ENCODE measurements at places on chromosomes 3 and 15. TPM values are rescaled to one million over a fixed set of nuclear protein-coding genes. Genes with fewer than 3 reads are reported as not detected.

DNA sequence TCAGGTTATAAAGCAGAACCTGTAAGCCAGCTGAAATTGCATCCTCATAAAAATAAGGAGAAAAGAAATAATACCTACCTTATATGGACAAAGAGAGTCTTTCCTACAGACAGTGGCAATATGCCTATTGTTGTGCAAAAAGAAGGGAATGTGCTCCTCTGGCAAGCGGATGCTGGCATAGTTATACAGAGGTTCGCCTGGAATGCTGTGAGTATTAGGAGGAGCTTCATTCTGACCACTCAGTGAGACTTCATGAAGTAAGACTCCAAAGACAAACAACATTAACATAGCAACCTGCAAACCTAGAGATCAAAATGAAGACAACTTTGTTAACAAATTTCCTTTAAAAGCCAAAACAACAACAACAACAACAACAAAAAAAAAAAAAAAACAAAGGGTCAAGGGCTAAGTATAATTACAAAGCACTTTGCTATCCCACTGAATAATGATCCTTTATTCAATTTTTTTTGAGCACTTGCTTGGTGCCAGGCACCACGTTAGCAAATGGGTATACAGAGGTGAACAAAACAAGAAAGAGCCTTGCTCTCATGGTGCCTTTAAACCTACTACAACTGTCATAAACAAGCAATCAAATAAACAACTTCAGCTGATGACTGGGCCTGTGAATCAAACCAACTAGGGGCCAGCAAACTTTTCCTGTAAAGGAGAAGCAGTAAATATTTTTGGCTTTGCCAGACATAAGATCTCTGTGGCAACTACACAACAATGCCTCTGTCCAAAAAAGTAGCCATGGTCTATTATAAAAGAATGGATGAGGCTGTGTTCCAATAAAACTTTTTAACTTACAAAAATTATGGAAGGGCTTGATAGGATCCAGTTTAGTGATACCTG, 3.7 kb downstream of the EOGT start:
- no peak for DNase-seq

- DNase-seq: no peak
Observed at GRCh38 chr3:129632056-129632455, 25.6 kb upstream of the PLXND1 start.

DNA sequence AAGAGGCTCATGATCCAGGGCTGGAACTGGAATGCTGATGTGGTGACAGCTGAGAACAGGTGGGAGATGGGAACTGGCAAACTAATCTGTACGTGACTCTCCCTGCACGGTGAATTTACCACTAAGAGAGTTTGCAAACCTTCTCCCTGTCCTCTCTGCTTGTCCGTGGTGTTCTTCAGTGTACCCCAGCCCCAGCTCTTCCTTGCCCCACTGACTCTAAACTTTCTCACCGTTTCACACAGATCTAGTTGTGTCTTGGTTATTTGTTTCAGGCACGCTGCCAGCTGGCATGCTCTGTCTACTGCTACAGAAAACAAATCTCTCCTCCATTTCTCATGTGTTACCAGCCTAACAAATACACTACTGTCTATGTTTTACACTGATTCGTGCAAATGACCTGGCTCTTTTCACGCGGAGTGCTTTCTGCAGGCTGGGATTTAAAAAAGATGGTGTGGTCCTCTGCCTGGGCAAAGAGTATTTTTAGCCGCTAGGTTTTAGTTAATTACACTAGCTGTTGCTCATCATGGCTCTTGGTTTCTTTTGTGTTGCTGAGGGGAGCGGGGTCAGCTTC, 192.7 kb upstream of the LRIG1 start:
- peak; percentile 39 for DNase-seq

DNA sequence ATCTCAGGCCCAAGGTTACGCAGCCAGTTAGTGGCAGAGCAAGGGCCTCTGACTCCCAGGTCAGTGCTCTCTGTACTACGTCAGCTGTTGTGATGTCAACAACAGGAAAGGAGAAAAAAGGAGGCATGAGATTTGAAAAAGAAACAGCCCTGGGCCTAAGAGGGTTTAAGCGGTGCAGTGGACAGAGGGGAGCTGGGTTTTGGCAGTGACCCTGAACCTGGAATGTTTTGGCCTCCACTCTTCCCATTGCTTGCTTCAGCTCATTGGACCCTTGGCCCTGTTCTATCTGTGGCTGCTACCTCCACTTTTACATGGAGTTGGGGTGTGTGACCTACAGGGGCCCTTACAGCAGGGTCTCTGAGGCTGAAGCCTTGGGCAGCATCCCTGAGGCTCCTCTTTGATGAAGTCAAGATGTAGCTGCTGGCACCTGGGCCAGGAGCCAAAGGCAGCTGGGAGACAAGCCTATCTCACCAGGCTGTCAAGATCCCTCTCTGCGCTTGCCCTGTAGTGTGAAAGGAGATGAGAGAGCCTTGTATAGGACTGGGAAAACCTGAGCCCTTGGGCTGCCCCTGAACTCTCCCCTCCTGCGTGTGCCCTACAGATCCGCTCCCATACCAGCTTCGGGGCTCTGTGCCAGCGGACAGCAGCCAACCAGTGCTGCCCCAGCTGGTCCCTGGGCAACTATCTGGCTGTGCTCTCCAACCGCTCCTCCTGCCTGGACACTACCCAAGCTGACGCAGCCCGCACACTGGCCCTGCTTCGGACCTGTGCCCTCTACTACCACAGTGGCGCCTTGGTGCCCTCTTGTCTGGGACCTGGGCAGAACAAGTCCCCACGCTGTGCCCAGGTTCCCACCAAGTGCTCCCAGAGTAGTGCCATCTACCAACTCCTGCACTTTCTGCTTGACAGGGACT, 8.7 kb downstream of the DISP2 start:
- DNase-seq: no peak

DNA sequence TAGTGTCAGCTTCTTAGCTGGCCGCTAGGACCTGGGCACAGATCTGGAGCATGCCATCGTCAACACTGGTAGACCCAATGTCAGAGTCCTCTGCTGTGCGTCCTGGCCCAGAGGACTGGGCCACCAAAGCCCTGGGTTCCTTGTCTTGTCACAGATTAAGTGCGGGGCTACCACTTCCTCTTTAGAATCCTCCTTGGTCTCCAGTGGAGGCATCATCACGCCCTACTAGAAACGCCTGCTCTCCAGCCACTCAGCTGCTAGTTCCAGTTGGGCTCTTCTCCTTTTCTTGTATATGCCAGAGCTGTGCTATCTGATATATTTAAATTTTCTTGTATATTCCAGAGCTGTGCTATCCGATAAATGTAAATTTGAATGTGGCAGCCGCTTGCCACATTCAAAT, 11.2 kb downstream of the PPCDC start:
- DNase-seq: no peak

GRCh38 chr15:96544162-96544756, 213.8 kb downstream of the NR2F2 start:
- DNase-seq: no peak

GRCh38 chr15:68317281-68318007, 39.9 kb downstream of the FEM1B start:
- no peak for DNase-seq

GRCh38 chr3:71646971-71647370, 63.4 kb upstream of the FOXP1 start:
- DNase-seq: no peak

DNA sequence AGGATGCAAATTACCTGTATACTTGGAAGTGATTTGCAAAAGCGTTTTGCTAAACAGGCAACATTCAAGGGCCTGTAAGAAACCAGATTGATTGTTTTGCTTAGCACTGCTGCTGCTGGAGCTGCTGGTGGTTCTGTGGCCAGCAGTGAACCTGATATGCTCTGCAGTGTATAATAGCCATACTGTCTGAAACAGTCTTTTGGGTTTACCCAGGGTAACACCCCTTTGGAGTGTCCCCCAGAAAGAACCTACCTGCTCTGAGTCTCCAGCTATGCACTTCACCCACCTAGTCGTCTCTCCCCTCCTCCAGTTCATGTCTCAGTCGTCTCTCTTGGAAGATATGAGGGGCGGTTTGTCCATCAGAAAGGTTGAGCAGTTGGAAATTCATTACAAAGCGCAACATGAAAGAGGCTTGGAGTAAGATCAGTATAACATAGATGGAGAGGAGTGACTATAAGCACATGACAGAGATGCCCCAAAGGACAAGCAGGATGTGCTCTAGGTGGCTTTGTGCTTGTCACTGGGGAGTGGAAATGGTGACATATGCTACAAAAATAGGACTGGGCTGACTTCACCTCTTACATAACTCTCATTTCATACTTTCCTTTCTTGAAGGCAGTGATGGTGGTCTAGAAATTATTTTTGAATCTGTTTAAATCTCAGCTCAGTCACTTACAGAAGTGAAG, 3.8 kb downstream of the MKRN2 start:
- no peak for DNase-seq

DNA sequence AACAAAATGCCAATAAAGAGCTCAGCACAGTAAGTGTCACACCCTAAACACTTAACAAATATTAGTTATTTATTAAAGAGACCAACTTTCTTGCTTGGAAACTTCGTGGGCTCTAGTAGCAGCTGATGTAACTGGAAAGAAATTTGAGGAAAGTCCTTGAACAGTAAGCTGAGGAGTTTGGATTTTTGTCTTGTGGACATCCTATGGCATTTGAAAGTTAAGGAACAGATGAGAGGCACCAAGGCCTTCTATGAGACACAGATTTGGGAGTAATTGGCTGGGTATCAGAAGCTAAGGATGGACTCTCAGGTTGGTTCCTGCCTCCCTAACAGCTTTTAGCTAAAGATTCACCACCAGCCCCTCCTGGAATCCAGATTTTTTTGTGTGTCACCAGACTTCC, 59.7 kb upstream of the FILIP1L start:
- DNase-seq: no peak

- no peak for DNase-seq
Observed at GRCh38 chr15:89417206-89417725, 79.1 kb downstream of the RHCG start.

DNA sequence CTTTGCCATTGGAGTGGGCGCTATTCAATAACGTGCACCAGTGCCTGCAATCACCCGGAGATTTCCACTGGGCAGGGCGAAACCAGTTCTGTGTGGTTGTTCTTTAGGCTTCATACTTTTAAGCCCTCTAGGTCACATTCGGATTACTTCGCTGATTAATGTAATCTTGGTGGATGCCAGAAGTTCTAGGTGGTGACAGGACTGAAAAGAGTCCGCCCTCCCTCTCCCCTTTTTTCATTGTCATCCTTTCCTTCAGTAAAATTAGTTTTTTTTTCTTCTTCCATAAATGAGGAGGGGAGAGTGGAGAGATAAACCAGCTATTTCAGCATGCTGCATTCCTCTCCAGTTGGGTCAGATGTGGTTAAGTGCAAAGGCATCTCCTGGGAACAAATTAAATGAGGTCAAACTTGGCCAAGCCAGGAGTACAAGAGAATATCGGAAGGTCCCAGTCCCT, 2.3 kb upstream of the SLC2A2 start:
- no peak for DNase-seq

DNA sequence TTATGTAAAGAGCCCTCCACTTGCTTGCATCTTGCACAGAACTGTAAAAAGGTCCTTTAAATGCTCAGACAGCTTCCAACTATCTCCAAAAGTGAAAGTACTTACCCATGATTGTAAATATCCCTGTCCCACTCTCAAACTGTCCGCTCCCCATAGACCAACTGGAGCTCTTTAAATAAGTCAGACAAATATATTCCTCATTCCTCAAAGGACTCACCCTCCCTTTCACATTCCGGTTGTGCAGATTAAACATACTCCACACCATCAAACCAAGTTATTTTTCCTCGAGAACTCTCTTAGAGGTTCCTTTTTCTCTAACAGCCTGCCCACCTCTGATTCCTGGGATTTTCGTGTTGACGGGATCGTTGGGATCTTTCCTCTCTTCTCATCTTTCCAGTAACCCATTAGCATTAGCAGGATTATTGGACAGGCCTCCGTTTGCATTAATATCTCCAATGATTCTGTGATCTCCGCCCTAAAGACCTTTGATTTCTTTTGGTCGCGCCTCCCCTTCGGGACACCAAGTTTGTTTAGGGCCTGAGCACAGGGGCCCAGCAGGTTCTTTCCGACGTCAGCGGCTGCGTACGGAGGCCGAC, 763 bp downstream of the GOLGB1 start:
- peak; percentile 21 for DNase-seq

- DNase-seq: no peak
Observed at GRCh38 chr3:112096176-112096575, 10.0 kb downstream of the C3orf52 start.

GRCh38 chr3:30520699-30521098, 85.7 kb upstream of the TGFBR2 start:
- DNase-seq: no peak

DNA sequence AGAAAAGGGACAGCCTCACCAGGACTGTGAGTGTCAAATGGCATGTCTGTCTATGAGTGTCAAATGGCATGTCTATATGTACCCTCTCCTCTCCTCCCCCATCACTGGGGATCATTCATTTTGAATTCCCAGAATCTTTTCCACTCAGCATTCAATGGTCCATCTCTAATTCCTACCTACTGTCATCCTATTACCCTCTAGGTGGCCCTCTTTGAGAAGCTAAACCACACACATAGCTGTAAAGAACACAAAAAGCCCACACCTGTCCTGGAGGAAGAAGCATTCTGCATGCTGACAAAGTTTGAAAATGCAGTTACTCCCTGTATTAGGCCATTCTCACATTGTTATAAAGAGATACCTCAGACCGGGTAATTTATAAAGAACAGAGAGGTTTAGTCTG, 46.2 kb upstream of the PYDC2 start:
- DNase-seq: no peak

DNA sequence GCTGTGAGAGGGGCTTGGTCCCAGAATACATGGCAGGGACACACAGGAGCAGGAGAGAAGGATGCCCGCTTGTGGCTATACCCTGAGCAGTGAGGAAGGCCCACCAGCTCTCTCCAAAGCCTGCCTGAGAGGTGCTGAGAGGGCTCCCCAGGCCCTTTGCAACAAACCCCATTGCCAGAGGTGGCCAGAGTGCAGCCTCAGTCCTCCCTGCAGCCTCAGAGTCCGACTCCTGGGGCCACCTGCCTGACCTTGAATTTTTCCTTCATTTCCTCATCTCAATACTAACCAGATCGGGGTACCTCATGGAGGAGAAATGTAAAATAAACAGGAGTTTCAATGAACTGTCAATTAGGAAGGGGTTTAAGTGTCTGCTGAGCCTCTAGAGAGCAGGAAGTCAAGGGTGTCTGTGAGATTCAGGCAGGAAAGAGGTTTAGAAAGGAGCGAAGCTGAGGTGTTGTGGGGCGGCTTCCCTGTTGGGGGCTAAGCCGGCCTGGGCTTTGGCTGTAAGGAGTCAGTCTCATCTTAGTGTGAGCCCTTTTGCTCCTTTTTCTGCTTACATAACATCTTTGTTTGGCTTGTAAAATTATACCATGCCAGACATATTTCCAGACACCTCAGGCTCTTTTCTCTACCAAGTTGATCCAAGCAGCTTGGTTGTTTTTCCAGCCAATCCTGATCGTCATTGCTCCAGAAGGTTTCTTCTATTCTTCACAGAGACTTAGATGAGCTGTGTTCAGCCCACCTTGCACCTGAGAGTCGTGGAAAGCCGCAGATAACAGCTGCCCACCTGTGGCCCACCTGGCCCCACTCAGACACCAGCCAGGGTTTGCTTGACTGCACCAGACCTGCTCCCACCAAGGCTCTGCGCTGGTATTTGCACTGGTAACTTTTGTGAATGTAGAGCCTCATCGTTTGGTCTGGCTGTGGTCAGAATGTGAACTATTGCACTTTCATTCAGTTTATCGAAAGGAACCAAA, 36.7 kb downstream of the CMTM7 start:
- no peak for DNase-seq

GRCh38 chr3:195802261-195802701, 9.4 kb downstream of the MUC4 start:
- DNase-seq: no peak

C2CD4A gene
- polyA plus RNA-seq: 0.33 TPM

TPRG1 gene
- 0.68 TPM for polyA plus RNA-seq

GRIP2 gene
- polyA plus RNA-seq: 1.7 TPM

CCR2 gene
- polyA plus RNA-seq: 1.1 TPM

CPNE4 gene
- polyA plus RNA-seq: 0.68 TPM

PCYT1A gene
- polyA plus RNA-seq: 51.3 TPM
